Naive B cell (primary cell): ENCODE measurements at places on chromosomes 7 and 10. TPM values are rescaled to one million over a fixed set of nuclear protein-coding genes. Genes with fewer than 3 reads are reported as not detected.
A peak's percentile ranks its signal among the peaks of the same experiment; 100 is the strongest.

PILRA gene
- polyA plus RNA-seq: 1.8 TPM

DNA sequence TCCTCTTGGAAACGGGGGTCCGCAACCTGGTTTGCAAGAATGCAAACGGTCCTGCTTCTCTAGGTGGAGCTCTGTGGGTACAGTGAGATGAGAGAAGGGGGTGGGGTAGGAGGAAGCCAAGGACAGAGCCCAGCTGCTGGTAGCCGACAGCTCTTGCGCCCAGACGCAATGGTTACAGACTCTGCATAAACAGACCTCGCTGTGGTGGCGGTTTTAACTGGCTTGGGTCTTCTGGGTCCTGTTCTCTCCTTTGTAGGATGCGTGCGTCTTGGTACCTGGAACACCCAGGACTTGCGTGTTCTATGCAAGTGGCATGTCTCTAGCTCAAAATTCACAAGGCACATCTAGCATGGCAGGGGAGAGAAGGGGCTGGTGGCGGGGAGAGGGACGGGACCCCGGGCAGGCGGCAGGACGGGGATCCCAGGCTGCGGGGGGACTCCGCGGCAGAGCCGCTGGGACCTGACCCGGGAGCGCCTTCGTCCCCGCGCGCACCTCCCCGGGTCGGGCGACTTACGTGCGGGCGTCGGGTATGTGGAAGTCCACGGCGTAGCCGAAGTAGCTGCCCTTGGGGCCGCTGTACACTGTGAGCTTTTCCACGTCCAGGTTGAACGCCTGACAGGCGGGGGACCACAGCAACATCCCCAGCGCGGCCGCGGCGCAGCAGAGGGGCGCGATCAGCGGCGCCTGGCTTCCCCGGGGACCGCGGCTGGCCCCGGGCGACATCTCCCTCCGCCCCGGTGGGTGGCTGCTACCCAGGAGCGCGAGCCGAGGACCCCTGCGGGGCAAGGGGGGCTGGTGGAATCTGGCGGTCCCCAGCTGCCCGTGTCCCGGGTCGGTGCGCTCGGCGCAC, 448 bp downstream of the ITGA8 start:
- no peak overlapping the region for H3K27ac ChIP-seq
- H3K36me3 ChIP-seq: no peaks in the 10 kb centered on the region
- H3K4me3 ChIP-seq: peak overlapping the region; percentile 29

GRCh38 chr10:123259791-123260190, 105.6 kb downstream of the BUB3 start:
- DNase-seq: no peak
- H3K4me1 ChIP-seq: no peaks in the 10 kb centered on the region
- no peaks in the 10 kb centered on the region for H3K36me3 ChIP-seq
- H3K4me3 ChIP-seq: no peak overlapping the region

DNA sequence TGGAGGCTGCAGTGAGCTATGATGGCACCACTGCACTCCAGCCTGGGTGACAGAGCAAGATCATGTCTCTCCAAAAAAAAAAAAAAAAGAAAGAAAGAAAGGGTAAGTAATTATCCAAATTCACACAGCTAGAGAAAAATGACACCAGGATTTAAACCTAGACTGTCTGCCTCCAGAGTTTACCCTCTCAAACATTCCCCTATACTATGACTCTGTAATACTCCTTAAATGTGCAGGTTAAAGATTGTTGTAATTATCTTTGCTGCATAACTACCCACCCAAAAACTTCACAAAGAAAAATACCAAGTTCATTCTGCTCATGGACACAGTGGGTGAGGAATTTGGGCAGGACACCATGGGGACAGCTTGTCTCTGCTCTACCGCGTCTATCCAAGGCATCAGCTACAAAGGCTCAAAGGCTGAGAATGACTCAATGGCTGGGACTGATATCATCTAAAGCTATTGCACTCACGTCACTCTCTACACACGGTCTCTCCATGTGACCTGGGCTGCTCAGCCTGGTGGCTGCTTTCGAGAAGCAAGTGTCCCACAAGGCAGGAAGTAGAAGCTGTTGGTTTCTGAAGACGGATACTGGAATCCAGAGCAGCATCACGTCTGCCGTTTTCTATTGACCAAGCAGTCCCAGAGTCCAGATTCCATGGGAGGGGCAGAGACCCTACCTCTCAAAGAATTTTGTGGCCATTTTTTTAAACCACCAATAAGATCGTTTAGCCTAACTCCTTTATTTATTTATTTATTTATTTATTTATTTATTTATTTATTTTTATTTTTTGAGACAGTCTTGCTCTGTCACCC, 185.7 kb upstream of the AUTS2 start:
- no peak overlapping the region for H3K4me3 ChIP-seq
- no peak for DNase-seq
- no peaks in the 10 kb centered on the region for H3K27me3 ChIP-seq
- peaks cover 7% of the 10 kb centered on the region for H3K4me1 ChIP-seq
- H3K27ac ChIP-seq: peak overlapping the region; percentile 38

CTTNBP2 gene
- polyA plus RNA-seq: not detected

GCK gene
- 0.36 TPM for polyA plus RNA-seq

DNA sequence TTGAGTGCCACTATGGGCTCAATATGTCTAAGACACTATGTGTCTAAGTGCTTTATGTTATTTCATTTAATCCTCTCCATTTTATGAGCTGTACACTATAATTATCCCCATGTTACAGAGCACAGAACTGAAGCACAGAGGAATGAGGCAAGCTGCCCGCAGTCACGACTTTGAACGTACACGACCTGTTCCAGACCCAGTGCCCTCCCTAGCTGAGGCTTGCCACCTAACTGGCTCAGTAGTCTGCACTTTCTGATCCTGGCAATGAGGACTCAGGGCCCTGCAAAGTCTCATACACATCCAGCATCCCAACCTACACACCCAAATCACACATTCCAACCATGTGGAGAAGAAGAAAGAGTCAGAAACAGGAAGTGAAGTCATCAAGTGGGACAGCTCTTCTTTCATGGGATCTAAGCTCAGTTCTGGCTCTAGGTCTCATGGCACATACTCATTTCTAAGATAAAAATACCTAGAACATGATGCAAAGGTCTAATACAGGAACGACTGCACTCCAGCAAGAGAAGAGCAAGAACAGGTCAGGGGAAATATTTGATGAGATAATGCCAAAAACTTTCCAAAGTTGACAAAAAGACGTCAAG, 42.4 kb upstream of the DDC start:
- H3K36me3 ChIP-seq: no peaks in the 10 kb centered on the region
- H3K27ac ChIP-seq: no peak overlapping the region
- H3K4me1 ChIP-seq: no peaks in the 10 kb centered on the region
- DNase-seq: no peak
- H3K27me3 ChIP-seq: no peaks in the 10 kb centered on the region

SLC25A13 gene
- polyA plus RNA-seq: 17.7 TPM

FEZF1 gene
- polyA plus RNA-seq: not detected

DNA sequence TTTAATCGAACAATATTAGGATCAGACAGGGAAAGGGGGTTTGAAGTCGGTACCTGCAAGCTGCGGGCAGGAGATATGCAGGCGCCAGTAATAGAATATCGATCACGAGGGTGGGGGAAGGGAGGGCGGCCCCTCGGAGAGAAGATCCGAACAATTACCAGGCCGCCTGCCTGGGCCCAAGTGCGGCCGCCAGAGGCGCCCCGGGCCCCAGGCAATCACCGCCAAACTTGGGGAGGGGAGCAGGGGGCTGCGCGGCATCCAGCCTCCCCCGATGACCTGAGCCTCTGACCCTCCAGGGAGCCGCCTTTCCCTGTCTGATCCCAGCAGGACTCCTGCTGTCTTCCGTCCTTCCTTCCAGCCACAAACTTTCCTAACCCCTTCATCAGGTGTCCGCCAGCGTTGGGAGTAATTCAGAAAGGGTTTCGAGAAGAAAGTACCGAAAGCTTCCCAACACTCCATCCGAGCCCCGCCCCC, 1.1 kb downstream of the NKX1-2 start:
- H3K27ac ChIP-seq: peak overlapping the region; percentile 54
- peak overlapping the region; percentile 65 for H3K4me3 ChIP-seq
- H3K36me3 ChIP-seq: no peaks in the 10 kb centered on the region
- H3K27me3 ChIP-seq: peaks cover 68% of the 10 kb centered on the region

GRCh38 chr10:101595591-101596433, 7.7 kb downstream of the DPCD start:
- DNase-seq: no peak
- no peaks in the 10 kb centered on the region for H3K27me3 ChIP-seq
- no peak overlapping the region for H3K4me3 ChIP-seq
- no peaks in the 10 kb centered on the region for H3K36me3 ChIP-seq
- H3K27ac ChIP-seq: no peak overlapping the region

DNA sequence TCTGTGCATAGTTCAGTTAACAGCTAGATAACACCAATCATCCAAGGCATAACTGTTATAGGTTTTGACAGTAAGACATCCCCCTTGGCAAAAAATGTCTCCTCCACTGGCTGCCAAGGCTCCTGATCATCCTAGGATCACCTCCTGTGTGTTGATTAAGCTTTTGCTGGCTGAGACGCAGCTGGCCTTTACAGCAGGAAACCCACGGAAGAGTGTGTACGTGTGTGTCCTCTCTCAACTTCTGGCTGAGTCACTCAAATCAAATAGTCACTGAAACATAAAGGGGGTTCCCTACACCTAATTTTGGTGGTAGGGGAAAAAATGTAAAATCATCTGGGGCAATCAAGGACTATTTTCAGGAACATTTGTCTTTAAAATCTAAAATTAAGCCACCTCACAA, 208.8 kb downstream of the CTNNA3 start:
- H3K4me1 ChIP-seq: no peaks in the 10 kb centered on the region
- no peak for DNase-seq
- H3K27ac ChIP-seq: no peak overlapping the region
- H3K4me3 ChIP-seq: no peak overlapping the region
- H3K27me3 ChIP-seq: peaks cover 4% of the 10 kb centered on the region

GRCh38 chr10:7038416-7038815, 372.4 kb downstream of the SFMBT2 start:
- no peak for DNase-seq
- no peak overlapping the region for H3K27ac ChIP-seq
- peaks cover 3% of the 10 kb centered on the region for H3K4me1 ChIP-seq
- H3K36me3 ChIP-seq: no peaks in the 10 kb centered on the region

CCZ1B gene
- polyA plus RNA-seq: 35.8 TPM

GRCh38 chr7:34165927-34166550, 260.7 kb downstream of the BMPER start:
- H3K4me3 ChIP-seq: no peak overlapping the region
- H3K27me3 ChIP-seq: no peaks in the 10 kb centered on the region
- no peaks in the 10 kb centered on the region for H3K36me3 ChIP-seq
- H3K4me1 ChIP-seq: no peaks in the 10 kb centered on the region
- DNase-seq: no peak
- H3K27ac ChIP-seq: no peak overlapping the region

LOXL4 gene
- polyA plus RNA-seq: not detected
